ENCODE measurements at places on chromosomes 1 and 21.

GRCh38 chr1:172105230-172105629, 263.9 kb downstream of the DNM3 start:
- no peak for DNase-seq

GRCh38 chr1:27937524-27937836, 2.7 kb downstream of the SMPDL3B start:
- DNase-seq: no peak

- DNase-seq: no peak
Observed at GRCh38 chr1:228871314-228872061, 136.2 kb downstream of the RHOU start.

DNA sequence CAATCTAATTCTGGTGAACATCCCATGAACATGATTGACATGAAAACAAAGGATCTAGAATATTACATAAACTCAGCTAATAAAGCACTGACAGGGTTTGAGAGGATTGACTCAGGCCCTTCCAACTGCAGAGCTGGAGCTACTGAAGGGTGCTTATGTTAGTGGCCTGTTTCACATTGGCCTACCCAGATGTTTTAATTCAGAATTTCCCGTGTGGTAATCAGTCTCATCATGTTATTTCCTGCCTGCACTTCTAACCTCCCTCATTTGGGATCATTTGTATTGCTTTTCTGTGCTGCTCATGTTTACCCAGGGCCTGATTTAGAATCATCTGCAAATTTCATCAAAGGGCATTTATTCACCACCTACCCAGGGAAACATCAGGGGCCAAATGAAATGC, 270.3 kb downstream of the PLPP3 start:
- DNase-seq: no peak

GRCh38 chr1:106755682-106756406, 300.6 kb upstream of the PRMT6 start:
- no peak for DNase-seq

- no peak for DNase-seq
Observed at GRCh38 chr21:45379901-45380330, 25.0 kb upstream of the COL18A1 start.

GRCh38 chr1:14881775-14882672, 271.5 kb upstream of the TMEM51 start:
- DNase-seq: no peak

DNA sequence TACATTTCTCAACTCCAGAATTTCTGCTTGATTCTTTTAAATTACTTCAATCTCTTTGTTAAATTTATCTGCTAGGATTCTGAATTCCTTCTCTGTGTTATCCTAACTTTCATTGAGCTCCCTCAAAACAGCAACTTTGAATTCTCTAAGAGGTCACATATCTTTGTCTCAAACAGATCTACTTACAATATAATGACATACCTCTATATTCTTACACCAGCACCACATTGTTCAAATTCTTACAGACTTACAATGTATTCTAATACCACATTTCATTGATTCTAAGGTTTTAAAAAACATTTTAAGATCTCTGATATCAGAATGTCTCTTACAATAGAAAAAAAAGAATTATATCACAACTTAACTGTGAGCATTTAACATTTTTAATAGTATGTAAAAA, 77.4 kb downstream of the DIRAS3 start:
- no peak for DNase-seq

GRCh38 chr1:34396042-34396441, 219.3 kb downstream of the C1orf94 start:
- DNase-seq: no peak

- no peak for DNase-seq
Observed at GRCh38 chr1:39331647-39332046, 127.2 kb downstream of the MACF1 start.

Measured in inflammatory macrophage (primary cell).